ENCODE measurements at places on chromosomes 1 and 21.

GRCh38 chr1:221574529-221574928 lies 167.4 kb downstream of the DUSP10 start:
- DNase-seq = no peak

DNA sequence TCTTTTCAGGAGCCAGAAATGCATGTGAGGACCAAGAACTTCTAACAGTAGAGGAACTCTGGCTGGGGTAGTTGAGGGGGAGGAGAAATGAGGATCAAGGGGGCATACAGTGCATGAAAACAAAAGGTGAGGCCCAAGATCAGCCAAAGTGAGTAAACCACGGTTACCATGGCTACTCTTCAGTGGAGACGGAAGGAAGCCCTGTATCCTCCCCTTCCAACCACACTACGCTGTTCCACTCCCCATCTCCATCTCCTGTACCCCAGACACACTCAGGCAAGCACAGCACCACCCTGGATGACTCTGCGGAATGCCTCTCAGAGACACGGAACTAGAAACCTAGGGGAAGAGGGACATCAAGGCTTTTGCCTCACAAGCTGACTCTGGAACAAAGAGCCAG lies 157.6 kb upstream of the CAMK1G start:
- DNase-seq = no peak

GRCh38 chr1:182413486-182413885 lies 13.0 kb upstream of the TEDDM1 start:
- DNase-seq = no peak

DNA sequence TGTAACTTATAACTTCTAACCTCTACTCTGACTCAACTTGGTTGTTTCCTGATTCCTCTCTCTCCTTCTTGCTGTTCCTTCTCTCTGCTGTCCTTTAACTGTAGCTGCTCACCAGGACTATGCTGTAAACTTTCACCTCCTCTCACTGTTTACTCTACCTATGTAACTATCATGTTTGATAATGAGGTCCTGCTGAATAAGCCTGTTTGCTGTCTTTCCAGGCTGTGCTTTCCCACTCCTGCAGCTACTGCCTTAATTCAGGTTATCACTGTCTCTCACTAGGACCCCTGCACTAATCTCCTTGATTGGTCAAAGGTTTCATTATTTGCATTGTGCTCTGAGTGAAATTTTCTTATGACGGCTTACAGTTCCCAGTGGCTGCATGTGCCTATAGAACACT lies 633.9 kb upstream of the PTBP2 start:
- DNase-seq = no peak

DNA sequence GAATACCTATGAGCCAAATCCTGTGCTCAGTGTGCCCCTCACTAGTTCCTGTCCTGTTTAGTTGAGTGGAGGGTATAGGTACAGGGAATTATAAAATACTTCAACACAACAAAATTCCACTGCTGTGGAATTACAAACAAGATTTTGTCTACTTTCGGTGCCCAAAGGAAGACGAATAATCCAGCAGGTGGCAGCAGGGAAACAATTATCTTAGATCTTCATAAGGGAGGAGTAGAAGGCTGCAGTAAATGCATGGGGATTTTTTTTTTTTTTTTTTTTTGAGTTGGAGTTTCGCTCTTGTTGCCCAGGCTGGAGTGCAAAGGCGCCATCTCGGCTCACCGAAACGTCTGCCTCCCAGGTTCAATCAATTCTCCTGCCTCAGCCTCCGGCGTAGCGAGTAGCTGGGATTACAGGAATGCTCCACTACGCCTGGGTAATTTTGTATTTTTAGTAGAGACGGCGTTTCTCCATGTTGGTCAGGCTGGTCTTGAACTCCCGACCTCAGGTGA lies 2.0 kb upstream of the PIP5K1A start:
- DNase-seq = no peak

GRCh38 chr1:16925635-16926490 lies 4.1 kb downstream of the CROCC start:
- DNase-seq = no peak

- no peak for DNase-seq
Observed at GRCh38 chr21:46636550-46637285, 1.2 kb downstream of the PRMT2 start.

DNA sequence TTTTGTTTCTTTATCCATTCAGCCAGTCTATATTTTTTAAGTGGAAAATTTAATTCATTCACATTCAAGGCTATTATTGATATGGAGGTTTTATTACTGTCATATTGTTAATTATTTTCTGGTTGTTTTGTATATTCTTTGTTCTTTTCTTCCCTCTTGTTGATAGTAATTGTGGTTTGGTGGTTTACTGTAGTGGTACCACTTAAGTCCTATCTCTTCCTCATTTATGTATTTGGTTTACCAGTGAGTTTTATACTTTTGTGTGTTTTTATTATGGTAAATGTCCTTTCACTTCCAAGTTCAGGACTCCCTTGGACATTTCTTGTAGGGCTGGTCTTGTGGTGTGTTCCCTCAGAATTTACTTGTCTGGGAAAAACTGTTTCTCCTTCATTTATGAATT lies 28.1 kb upstream of the PM20D1 start:
- no peak for DNase-seq

DNA sequence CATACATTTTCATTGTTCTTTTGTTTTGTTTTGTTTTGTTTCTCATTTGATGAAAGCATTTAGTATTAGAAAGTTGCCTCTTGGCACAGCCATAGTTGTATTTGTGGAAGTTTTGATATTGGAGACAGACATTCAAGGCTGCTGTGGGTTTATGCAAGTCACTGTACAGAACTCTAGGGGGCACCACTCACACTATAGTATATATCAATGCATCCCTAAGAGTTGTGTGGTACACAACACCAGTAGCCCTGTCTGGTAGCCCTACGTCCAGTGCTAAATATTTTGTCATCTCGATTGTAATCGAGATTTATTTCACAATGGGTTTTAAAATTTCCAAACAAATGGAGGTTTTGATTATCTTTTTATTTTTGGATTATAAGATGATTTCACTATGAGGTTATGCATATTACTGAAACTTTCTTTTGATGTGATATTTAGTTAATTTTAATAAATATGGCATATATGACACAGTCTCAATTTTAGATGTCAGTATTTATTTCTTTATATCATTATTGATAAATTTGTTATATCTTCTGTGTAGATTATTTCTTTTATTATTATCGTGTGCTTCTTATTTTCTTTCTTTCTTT lies 112.2 kb downstream of the NR5A2 start:
- DNase-seq = no peak

- no peak for DNase-seq
Observed at GRCh38 chr1:197619008-197619640, 156.2 kb downstream of the DENND1B start.

DNA sequence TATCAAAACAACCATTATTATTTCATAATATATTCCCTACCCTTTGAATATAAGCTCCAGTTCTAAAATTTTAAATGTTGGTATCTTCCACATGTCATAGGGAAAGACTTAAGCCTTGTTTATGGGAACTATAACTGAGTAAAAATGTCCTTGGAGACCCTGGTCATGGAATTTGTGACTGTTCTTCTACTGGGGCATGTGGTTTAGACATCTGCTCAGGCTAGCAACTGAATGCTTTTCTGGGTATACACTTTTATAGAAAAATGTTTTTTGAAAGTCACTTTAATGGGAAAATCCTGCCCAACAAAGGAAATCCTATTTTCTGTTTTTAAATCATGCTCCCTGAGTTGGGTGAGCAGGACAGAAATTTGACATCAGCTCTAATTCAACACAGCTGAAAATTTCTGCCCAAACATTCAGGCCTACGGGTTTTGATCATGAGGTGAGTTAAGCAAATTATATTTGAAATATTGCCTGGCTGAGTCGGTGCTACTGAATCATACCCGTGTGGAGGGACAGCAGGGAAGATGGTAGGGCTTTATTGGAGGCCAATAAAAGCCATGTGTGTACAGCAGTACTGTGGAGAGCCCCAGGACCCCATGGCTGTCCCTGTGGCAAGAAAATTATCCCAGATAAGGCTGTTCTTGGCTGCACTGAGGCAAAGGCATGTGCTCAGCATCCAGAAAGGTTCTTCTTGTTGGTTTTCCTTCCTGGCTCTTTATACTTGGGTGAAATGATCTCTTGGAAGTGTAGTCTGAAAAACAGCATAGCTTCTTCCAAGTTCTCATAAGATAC lies 391.8 kb downstream of the DISC1 start:
- DNase-seq = no peak

- DNase-seq = no peak
Observed at GRCh38 chr1:228402641-228403025, 4.0 kb downstream of the TRIM11 start.

DNA sequence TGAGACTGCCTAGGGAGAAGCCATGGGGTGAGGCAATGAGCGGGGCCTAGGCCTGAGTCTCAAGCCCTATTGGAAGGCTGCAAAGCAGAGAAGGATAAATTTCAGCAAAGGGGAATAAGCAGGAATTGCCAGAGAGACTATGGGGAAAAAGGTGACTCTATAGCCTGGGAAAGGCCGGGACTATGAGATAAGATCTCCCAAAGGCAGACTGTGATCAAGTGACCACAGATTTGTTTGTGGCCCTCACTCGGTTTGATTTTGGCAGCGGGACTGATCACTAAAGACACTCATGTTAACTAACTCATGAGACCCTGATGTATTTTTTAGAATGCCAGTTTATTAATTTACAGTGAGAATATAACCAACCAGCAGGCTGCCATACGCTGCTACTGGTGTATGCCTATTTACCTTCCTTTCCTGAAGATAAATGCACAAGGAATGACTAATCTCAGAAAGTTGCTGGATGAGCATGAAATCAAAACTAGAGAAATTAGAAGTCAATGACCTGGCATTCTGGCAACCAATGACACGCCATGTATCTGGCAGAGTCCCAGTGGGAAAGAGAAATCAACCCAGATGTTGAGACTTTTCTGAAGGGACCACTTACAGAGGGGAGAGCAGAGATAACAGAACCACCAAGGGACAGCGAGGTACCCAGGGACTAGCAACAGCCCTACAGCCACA lies 4.3 kb downstream of the HSF2BP start:
- no peak for DNase-seq

DNA sequence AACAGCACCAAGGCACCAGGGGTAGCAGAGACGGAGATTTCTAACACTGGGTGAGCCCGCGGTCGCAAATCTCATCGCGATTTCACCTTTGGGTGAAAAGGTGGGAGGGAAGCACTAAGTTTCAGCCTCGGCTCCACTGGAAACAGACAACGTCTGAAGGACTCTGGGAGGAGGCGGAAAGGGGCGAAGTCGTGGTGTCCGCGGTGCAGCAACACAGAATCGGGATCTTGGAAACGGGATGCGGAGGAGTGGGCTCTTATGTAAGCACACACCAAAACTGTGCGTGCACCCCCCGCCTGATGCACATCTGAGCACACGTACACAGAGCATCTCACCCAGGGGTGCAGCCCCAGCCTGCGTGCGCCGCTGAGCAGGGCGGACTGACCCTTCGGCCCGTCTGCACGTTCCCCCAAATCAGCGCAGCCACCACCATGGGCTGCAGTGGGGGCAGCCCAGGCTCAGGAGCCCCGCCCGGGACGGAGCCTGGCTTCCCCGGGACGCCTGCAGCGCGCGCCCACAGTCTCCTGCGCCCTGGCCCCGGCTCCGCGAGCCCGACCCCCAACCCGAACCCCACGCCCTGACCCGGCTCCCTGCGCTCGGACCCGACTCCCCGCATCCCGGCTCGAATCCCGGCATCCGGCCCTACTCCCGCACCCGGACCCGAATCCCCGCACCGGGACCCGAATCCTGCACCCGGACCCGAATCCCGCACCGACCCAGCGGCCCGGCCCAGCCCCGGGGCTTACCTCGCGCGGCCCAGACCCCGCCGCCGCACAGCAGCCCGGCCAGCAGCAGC lies 670 bp downstream of the CLSTN1 start:
- no peak for DNase-seq

- no peak for DNase-seq
Observed at GRCh38 chr1:225720937-225721336, 56.7 kb upstream of the SRP9 start.

GRCh38 chr1:99496067-99496466 lies 149.8 kb upstream of the PALMD start:
- DNase-seq = no peak

DNA sequence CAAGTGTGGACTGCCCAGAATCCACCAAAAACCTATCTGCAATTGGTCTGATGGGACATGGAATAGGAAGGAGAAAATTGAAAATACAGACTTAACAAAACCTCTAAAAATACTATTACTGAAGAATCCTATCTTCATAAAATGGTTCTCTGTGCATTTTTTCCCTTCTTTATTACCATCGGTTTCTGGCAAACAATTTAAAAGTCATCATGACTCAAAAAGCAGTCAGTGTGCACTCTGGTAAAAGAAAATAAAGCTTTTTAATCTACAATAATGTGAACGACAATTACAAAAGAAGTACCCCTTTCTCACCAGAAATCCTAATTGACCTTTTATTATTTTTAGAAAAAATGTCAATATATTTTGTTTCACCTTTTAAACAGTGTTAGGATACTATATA lies 186.3 kb downstream of the TPR start:
- DNase-seq = no peak

- no peak for DNase-seq
Observed at GRCh38 chr1:75257424-75257823, 123.2 kb downstream of the LHX8 start.

DNA sequence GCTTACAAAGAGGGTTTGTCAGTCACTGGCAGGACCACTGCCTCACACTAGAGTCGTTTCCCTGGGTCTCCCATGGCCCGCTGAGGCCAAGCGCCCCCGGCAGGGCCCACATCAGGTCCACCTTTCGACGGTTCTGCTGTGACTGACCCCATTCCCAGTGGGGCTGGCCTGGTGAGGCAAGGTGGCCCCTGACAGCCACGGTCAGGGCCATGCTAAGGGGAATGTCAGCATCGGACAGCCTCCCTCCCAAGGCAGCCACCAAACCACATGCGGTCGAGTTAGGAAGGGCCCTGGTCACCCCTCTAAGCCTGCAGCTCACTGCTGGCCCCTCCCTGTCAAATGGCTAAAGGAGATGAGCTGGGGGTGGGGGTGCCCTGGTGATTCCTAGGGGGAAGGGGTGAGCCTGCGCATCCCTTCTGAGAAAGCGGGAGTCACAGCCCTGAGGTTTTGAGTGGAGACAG lies 2.9 kb upstream of the KIF17 start:
- DNase-seq = no peak

GRCh38 chr1:183593356-183593755 lies 3.1 kb upstream of the NCF2 start:
- DNase-seq = no peak

DNA sequence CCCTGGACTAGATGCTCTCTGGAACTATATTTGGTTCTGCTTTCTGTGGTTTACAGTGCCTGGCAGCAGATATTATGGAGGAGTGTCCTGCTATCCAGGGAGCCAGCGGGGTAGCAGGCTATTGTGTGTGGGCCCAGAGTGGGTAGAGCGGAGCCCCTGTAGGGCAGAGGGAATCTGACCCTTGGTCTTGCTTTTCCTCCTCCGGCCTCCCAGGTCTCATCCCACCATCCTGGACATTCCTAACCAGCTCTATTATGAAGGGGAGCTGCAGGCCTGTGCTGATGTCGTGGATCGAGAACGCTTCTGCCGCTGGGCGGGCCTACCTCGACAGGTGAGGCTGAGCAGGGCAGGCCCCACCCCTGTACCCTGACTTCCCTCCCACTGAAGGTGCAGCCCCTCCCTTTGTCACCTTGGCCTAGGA lies 9.1 kb downstream of the RHOC start:
- no peak for DNase-seq

Measured in cortex of kidney (tissue), 1 donor.